ENCODE measurements at places on chromosomes 7 and 10.

DNA sequence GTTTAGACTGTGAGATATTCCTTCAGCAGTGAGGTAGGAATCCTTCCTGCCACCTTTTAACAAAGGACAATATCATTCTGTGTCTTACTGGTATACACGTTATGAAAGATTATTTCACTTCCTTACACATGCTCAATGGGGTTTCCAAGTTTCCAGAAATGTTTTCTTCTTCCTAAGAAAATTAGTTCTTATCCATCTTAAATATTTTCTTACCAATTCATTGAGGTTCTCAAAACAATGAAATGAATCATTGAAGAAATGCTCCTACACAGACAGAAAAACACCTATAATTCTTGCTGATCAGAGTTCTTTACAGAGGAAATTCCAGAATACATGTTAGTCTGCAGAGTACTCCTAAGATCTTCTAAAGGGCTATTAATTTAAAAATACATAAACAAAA, 51.4 kb upstream of the SEC61G start:
- DNase-seq: no peak

- DNase-seq: no peak
Observed at GRCh38 chr10:54797636-54798321, 3.3 kb downstream of the PCDH15 start.

GRCh38 chr7:39465055-39465929, 100.9 kb upstream of the YAE1 start:
- peak; percentile 46 for DNase-seq

DNA sequence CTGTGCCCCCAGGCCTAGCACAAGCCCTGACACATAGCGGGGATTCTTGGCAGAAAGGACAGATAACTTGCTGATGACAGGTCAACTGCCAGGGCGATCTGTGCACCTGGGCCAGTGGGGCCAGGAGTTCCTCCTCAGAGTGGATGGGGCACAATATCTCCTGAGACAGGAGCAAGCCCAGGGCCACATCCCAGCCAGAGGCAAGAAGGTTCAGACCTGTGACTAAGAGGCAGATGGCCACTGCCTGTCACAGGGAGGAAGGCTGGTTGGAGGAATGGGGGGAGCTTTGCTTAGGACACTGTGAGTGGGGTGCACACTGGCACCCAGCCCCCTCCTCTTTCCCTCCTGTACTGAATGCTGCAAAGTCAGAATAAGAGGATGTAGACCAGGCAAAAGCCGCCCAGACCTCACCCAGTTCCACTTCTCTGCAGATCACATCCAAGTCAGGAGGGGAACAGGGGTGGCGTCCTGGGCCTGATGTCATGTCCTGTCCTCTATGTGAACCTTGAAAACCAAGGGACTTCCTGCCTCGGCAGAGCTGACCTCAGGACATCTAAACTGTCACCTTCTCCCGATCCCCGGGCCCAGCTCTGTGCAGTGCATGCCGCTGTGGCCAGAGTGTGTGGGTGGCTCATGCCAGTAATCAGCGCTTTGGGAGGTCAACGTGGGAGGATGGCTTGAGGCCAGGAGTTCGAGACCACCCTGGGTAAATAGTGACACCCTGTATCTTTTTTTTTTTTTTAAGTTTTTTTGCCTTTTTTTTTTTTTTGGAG, 1.3 kb downstream of the GUSB start:
- no peak for DNase-seq

DNA sequence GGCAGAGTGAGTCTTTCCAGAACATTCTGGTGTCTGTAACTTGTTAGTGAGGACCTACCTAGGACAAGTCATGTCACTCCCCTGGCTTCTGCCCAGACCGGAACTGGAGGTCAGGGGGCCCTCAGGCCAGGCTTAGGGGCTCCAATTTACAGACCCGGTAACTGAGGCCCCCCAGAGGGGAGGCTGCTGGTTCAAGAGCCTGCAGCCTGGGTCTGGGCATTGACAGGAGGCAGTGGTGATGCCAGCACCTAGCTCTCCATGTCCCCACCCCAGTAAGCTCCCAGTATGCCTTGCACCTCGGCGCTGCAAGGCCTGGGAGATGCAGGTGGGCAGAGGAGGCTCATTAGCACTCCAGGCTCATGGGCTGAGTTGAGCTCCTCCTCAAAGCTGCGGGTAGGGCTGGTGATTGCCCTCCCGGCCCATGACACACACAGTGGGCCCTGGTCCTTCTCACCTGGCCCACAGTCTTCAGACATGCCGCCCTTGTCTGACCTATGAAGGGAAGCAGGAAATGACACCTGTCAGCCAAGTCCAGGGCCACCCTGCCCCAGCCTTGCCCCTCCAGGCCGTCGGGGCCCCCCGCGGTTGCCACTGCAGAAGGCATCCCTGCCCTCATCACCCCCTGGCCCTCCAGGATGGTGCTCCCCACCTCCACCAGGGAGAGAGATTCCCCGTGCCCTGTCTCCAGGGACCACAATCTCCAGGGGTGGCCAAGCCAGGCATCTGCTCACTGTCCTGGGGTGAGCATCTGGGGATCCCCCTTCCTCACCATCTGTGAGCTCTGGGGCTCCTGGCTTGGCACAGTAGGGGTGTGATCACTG, 88.3 kb upstream of the TMEM248 start:
- DNase-seq: no peak

- no peak for DNase-seq
Observed at GRCh38 chr10:121415063-121415399, 183.2 kb downstream of the FGFR2 start.

DNA sequence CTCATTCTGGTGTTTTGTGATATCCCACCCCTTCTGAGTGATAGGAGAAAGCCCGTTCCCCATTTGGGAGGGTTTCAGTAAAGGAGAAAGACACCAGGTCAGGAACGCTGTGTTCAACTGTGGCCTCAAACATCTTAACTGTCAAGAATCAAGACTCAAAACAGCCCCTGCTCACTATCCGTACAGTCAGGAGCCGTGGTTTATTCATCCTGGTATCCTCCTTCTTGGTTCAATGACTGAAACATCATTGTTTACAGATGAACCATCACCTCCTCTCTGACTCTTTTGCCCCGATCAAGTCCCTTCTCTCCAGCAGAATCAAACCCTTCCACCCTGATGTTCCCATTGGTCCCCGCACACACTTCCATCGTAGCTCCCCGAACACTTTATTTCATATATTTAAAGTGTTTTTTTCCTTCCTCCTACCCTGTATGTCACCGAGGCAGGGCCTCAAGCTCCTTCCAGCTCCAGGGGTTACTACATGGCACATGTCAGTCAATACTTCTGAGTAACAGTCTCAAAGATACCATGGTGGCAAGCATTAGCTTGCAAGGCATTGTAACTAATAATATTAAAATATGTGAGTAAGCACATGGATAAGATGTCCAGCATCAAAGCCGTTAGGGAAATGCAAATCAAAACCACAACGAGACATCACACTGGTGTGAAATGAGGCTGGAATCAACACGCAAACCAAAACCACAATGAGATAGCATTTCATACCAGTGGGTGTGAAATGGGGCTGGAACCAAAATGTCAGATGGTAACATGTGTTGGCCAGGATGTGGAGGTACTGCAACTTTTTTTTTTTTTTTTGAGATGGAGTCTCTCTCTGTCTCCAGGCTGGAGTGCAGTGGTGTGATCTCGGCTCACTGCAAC, 124.7 kb upstream of the C1QL3 start:
- DNase-seq: no peak

- peak; percentile 21 for DNase-seq
Observed at GRCh38 chr10:127715782-127716378, 21.1 kb upstream of the FOXI2 start.

- DNase-seq: no peak
Observed at GRCh38 chr10:113000876-113001598, 51.0 kb downstream of the TCF7L2 start.

DNA sequence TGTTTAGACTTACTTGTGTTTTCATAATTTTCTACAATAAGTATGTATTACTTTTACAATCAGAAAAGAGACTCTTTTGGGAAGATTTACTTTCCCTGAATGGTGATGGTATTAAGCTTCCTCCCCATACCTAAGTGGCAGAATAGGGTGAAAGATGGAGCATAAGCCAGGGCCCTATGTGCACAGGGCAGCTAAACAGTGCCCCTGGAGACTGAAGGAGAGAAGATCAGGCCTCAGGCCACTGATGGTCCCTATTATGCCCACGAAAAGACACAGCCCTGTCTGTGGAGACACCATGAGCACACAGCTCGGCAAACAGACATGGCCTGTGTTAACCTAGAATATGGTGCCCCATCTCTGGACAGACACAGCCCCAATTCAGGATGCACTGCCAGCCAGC, 139.4 kb downstream of the OAT start:
- no peak for DNase-seq

- peak; percentile 94 for DNase-seq
Observed at GRCh38 chr7:111750228-111750627, 187.9 kb upstream of the IMMP2L start.

DNA sequence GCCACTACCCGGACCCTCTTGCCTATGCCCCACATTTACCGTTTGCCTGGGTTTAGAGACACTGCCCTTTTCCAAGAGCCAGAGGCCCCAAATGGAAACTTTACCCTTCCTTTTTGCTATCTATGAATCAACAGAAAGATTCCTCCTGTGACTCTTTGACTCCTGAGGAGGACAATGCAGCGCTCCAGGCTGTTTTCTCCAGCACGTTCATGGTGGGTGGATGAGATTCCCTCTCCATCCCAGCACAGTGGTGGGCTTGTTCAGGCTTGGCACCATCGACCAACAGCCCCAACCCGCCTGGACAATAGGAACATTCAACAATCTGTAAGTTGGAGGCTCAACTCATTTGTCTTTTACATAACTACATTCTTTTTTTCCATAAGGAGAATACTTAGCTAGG, 55.9 kb downstream of the DLD start:
- DNase-seq: no peak

GRCh38 chr7:91657483-91658071, 222.9 kb downstream of the MTERF1 start:
- DNase-seq: no peak

DNA sequence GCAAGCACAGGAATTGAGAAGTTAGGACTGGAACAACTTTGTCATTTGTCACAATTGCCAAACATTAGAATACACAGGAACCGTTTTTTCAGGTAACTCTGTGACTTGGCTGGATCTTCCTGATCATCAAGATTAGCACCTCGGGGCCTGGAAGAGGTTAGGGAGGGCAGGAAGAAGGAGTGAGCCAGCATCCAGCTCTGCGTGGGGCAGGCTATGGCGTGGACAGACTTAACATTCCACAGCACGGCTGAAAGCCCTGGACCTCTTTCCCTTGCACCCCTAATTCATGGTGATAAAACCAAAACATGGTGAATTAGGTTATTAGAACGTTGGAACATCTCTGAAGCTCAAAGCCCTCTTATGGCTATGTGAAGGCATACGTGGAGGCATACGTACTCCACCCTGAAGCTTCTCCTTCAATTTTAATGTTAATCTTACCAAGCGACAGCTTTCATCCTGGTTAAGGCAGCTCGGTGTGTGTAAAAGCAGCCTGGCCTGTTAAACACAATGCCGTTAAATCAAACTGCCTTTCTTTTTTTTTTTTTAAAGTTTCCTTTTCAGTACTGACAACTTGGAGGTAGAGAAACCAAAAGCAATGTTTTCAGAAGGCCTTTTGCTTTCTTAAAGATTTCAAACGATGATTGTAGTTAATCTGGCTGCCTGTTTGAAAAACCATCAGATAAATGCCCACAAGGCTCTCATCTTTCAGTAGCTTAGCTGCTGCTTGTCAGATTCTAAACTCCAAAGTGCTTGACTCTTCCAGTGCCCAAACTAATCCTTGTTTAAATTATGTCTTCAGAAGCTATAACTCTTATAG, 4.5 kb downstream of the GRK5 start:
- no peak for DNase-seq

DNA sequence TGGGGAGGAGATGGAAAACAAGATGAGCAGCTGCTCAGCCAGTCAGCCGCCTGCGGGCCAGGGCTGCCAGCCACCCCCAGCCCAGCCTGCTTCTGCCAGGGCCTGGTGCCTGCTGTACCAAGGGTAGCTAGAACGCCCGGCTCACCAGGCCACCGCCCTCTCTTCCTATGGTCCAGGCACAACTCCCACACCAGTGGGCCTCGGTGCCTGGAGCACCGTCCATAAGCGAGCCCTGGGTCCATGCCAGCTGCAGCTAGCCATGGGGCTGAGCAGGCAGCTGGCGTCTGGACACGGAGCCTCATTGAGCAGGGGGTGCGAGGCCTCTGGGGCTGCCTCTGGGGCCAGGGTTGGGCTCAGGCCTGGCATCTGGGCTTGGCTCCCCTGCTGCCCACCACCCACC, 8.5 kb upstream of the RABGEF1 start:
- DNase-seq: no peak

- no peak for DNase-seq
Observed at GRCh38 chr7:133571076-133571475, 318.2 kb downstream of the EXOC4 start.

- no peak for DNase-seq
Observed at GRCh38 chr10:107215681-107216080, 51.2 kb upstream of the SORCS1 start.

DNA sequence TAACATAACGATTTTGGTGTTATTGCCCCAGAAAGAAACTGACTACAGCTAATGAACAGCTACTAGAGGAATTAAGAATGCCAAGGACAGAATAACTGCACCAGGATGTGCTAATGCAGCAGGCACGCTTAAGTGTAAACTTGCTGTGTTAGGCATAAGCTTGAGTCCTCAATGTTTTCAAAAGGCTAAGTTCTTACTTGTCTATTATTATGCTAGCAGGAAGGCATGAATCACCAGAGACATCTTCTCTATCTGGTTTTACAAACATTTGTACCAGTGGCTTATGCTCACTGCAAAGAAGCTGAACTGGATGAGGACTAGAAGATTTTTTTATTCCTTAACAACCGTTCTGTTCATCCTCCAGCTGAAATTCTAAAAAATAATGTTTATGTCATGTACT, 1035.3 kb downstream of the NRG3 start:
- DNase-seq: no peak

- DNase-seq: no peak
Observed at GRCh38 chr10:103501186-103501585, 7.7 kb downstream of the NEURL1 start.

DNA sequence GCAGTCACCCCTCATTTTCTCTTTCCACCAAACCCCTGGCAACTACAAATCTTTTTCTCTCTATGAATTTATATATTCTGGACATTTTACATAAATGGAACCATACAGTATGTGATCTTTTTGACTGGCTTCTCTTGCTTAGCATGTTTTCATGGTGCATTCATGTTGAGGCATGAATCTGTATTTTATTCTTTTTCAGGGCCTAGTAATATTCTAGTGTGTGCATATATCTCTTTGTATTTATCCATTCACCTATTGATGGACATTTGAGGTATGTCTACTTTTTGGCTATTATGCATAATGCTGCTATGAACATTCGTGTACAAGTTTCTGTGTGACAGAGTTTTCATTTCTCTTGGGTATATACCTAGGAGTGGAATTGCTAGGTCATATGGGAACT, 78.2 kb downstream of the HACD1 start:
- no peak for DNase-seq

- no peak for DNase-seq
Observed at GRCh38 chr7:115014794-115015193, 92.9 kb downstream of the MDFIC start.

GRCh38 chr10:91163869-91164474, 56.5 kb upstream of the PCGF5 start:
- DNase-seq: no peak

DNA sequence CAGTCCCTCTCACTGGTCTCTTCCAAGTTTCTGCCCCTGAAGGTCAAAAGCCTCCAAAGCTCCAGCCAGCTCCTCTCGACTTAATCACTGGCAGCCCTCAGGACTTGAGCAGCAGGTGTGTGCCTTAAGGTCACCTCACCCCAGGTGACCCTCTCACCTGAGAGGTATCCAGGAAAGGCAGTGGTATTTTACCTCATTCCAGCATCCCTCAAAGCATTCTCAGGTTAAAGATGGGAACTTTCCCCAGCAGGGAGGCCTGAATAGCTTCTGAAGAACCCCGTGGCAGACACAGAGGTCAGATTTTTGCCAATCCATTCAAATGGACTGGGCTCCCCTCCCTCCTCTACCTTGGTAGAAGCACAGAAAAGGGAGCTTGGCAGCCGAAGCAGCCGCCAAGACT, 148.2 kb downstream of the GFRA1 start:
- DNase-seq: no peak
